ENCODE measurements at places on chromosomes 5 and 9.
A peak's percentile ranks its signal among the peaks of the same experiment; 100 is the strongest.

DNA sequence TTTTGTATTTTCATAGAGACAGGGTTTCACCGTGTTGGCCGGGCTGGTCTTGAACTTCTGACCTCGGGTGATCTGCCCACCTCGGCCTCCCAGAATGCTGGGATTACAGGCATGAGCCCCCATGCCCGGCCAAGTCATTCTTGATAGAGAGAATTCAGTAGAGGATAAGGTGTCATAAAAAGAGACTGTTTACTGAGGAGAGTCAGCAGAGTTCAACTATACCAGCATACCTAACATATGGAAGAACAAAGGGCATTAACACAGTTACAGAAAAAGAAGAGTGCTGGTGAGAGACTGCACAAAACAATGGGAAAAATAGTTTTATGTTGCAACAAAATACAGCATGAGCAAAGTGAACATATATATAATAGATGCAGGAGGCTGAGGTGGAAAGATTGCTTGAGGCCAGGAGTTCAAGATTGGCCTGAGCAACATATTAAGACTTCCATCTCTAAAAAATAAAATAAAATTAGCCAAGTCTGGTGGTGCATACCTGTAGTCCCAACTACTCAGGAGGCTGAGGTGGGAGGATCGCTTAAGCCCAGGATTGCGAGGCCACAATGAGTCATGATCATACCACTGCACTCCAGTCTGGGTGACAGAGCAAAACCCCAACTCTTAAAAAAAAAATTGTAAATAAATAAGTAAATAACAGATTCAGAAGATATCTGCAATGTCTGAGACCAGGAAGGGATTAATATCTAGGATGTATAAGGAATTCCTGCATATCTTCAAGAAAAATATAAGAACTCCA lies 19.5 kb downstream of the B4GALT1 start:
- no peak for DNase-seq

DNA sequence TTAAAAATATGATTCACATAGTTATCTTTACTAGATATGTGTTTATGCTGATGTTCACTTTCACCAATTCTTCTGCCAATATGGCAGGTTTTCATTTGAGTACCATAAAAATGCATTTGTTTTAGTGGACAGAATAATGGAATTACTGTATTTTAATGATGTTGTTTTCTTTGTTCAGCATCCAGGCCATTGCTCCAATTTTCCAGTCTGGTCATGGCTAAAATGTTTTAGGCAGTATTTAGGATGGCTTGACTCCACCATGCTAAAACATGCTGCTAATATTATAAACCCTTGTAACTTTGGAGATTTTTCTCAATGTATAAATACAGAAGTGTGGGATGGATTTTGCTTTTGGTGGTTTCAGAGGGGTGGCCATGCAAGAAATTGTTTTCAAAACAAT lies 273.0 kb upstream of the RPS23 start:
- DNase-seq = no peak

GRCh38 chr9:96009690-96010472 lies 134.4 kb downstream of the ERCC6L2 start:
- no peak for DNase-seq

GRCh38 chr5:50766967-50767366 lies 100.5 kb downstream of the PARP8 start:
- DNase-seq = no peak

DNA sequence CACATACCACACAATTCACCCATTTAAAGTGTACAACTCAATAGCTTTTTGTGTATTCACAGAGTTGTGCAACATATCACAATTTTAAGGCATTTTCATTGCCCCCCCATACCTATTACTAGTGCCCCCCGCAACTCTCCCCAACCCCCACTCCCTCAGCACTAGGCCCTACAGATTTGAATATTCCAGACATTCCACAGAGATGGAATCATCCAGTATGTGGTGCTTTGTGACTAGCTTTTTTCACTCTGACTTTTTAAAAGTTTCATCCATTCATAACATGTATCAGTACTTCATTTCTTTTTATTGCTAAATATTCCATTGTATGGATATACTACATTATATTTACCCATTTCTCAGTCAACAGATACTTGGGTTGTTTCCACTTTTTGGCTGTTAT lies 102.9 kb upstream of the LRRTM2 start:
- DNase-seq = no peak

DNA sequence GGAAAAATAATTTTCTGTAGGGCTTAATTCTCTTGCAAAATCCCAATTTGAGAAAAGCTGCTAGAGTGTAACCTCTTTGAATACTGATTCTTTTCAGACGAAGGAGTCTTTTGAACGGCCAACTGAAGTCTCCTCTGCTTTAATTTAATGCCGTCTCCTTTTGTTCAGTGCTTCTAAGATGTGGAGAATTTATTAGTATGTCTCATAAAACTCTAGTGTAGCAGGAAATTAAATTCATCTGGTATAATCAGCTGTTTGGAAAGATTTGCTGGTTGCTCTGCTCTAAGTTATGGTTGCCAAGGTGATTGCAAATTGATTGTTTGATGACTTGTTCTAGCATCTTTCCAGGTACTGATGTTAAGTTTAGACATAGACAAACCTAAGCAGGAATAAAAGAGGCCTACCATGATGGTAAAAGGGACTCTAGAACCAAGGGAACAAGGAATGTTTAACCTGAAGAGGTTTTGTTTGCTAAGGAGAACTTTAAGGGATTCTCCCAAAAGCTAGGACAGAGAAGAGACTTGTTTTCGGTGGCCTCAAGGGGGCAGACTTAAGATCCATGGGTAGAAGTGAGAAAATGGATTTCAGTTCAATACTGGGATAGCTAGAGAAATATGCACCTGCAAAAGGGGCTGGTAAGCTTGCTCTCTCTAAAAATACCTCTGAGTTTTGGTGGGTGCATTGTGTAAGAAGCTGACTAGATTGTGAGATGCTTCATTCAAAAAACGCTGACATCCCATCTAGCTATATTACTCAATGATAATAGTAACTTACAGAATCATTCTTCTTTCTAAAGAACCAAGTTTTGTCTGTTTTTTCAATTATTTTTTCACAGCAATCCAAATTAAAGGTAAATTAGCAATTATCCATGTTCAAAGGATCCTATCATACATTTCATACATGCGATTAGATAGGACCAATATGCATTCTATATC lies 5.7 kb upstream of the ADRB2 start:
- peak; percentile 38 for DNase-seq

DNA sequence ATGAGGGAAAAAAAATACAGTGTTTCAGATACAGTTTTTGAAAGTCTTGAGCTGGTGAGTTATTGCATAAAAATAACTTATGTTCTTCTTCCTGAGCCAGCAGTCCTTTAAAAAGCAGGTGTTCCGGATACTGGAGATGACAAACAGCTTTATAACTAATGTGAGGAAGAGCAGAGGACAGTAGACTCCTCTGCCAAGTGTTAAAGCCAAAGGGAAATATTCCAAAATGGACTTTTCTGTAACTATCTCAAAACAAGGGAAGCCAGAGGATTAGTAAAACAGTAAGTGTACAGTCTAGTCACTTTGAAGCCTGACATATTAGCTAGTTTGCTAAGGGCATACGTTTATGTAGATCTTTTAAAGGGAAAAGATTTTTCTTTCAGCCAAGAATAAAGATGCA lies 11.0 kb upstream of the SNCAIP start:
- no peak for DNase-seq

DNA sequence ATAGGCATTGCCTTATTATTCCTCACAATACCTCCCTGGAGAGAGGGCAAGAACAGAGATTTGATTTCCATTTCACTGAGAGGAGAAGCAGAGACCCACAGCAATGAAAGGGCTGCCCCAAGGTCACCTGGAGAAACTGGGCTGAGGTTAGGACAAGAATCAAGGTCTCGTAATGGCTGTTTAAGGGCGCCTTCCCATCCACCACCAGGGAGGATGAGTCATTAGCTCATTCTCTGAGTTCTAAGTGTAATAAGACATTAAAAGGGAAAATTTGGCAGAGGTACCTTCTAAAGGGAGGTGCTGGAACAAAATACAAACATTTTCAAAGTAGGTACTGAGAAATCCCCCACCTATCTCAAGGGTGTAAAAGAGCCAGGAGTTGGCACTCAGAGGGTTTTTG lies 52.6 kb upstream of the TCERG1 start:
- DNase-seq = no peak

DNA sequence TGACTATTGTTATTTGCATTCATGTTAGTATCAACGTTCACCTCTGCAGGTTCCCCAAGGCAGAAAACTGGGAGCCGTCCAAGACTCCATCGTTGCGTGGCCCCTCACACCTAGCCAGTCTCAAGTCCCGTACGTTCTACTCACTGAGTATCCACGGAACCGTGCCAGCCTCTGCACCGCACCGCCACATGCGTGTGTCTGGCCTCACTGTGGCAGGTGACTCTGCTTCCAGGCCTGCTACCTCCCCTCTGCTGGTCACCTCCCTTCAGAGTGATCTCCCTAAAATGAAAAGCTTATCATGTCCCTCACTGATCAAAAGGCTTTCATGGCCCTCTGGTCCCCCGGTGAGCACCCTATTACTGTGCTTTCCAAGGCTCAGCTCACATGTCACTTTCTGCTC lies 108.1 kb downstream of the GABBR2 start:
- peak; percentile 64 for DNase-seq

GRCh38 chr9:123074628-123075027 lies 41.2 kb downstream of the GPR21 start:
- no peak for DNase-seq

GRCh38 chr9:130499804-130500263 lies 55.1 kb downstream of the ASS1 start:
- no peak for DNase-seq

DNA sequence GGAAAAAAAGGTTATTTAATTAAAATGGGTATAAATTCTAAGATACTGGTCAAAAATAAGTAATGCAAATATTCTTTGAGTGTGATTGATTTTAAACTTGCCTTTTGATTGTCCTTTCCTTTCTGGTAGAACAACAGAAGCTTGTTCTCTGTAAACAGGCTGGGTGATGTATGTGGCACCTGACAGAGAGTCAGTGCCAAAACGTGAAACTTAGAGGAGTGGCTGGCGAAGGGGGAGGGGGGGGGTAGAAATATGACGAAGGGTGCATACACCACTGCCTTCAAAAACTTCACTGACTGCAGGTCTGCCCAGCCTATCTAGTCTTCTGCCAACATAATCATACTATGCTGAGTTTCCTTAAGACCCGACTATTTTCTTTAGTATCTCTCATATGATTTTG lies 629.8 kb upstream of the SEMA6A start:
- DNase-seq = no peak

DNA sequence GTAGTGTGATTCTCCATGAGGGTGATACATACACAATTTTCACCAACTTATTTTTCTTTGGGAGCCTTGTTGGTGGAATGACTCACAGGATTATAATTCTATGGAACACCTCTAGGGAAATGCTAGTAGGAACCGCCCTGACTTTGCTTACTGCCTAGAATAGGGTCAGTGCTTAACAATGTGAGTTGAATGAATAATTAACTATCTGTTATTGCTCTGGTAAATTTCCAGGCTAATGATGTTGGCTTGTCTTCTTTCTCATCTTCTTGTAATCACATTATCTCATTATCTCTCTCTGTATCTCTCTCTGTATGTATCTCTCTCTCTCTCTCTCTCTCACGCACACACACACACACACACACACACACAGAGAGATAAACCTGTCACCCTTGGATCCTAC lies 291.1 kb downstream of the TRIM32 start:
- no peak for DNase-seq

DNA sequence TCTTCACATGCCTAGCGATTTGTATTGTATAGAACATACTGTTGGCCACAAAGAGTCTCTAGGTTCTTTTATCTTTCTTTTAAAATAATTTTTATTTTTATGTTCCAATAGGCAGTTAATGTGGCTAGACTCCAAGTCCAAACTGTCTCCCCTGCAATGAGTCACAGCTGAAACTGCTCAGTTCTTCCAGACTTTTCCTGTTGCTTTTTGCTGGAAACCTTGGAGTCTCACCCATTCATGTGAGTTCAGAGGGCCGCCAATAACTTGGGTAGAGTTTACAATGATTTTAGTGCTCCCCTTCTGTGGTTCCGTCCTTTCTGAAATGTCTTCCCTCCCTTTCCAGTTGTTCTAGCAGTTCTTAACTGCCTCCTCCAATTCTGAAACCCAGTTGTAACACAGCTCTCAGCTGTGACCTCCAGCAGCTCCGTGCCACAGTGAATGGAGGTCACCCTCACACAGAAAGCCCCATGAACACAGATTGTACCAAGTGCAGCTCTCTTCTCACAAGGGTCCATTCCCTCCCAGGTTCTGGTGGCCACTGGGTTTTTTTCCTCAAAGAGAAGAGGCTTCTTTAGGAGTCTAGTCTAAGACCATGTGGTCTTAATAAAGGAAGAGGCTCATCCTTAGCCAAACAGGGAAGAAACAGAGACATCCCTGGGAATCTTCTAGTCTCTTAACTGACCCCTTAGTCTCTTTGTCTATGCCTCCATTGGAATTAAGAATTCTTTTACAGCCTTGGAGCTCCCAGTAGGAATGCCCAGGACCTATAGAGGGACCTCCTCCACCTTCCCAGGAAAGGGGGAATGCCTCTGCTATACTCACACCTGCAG lies 198.5 kb downstream of the SPOCK1 start:
- no peak for DNase-seq

DNA sequence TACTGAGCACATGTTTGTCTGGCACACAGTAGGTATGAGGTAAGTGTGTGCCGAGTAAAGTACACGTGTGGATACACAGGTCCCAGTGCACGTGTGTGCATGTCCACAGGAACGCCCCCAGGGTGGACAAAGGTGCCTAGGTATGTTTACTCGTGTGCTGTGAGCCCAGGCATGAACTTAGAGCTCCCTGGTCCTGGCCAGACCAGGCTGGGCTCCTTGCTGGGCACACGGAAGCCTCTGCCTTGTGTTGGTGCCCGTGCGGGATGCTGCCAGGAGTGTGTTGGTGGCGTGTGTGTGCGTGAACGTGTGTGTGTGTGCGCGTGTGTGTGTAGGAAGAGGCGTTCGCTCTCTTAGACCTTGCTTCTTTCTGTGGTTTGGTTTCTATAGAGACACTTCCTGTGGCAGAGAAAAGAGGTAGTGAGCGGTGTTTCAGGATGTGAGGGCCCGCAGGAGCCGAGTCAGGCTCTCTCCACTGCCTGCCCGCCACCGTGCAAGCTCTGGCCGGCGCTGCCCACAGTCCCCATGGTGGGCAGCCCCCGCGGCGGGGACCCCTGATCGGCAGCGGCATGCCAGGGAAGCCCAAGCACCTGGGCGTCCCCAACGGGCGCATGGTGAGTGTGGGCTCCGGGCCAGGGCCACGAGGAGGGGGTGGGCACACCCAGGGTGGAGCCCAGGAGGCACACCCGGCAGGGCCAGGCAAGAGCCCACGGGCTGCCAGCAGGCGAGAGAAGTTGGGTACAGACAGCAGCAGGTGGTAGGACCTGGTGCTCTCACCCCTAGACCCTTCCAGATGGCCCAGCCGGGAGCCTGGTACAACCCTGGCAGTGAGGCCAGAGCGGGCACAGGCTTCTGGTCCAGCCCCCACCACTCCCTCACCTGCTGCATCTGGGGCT lies at the start of gene RGS14:
RGS14 (plus strand) TSS at position 466 of the 893 bp plus-strand sequence; CDS start at position 567, 101 bp downstream.
- DNase-seq = no peak

- DNase-seq = no peak
Measured at GRCh38 chr9:101468116-101468515, 32.5 kb upstream of the ALDOB start.

All from G401 (cell line).